ENCODE measurements at places on chromosomes 4 and X.

GRCh38 chr4:2963966-2964471 is 648 bp downstream of the GRK4 start:
- no peak for DNase-seq

- no peak for DNase-seq
Observed at GRCh38 chr4:159498446-159499115, 395.7 kb downstream of the RAPGEF2 start.

DNA sequence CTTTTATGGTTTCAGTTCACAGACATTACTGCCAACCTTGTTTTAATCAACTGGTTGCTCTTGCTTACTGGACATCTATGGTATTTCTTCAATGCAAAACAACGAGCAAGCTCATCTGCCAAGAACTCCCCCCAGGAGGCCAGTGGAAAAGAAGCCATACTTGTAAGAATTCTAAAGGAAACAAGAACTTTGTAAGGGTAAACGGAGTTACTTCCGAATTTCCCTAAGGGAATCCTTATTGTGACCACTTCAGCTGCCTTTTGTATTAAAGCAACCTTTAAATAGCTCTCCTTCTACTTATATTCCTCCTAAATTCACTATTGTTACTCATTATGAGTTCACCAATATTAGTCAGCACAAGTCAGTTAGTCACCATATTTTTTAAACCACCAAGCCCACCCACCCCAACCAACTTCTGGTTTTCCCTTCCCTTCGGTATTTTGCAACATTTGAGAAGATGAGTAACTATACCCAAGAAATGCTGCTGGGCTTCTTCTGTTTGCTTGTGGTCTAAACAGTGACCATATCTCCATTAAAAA is 602.8 kb upstream of the DIPK2B start:
- DNase-seq: no peak

DNA sequence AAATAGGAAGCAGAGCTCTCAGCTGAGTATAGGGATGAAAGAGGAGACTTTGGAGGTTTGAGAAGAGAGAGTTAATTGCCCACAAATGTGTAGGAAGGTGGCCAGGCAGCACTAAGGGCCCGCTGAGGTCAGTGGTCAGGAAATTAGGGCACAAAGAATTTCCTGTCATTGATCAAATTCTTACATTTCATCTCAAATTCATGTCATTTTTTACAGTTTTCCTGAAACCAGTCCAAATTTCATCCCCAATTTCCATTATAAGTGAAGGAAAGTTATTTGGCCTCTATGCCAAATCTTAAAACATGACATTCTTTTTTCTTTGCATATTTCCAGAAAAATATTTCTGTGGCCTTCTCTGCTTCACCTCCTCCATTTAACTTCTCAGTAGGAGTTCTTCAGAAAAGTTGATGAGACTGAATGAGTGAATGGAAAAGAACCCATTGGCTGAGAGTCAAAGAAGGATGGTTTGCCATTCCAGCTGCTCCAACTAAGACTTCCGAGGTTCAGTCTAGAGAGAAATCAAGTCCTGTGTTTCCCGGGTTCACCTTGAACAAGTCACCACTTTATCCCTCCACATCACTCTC is 68.7 kb upstream of the SPRY1 start:
- no peak for DNase-seq

DNA sequence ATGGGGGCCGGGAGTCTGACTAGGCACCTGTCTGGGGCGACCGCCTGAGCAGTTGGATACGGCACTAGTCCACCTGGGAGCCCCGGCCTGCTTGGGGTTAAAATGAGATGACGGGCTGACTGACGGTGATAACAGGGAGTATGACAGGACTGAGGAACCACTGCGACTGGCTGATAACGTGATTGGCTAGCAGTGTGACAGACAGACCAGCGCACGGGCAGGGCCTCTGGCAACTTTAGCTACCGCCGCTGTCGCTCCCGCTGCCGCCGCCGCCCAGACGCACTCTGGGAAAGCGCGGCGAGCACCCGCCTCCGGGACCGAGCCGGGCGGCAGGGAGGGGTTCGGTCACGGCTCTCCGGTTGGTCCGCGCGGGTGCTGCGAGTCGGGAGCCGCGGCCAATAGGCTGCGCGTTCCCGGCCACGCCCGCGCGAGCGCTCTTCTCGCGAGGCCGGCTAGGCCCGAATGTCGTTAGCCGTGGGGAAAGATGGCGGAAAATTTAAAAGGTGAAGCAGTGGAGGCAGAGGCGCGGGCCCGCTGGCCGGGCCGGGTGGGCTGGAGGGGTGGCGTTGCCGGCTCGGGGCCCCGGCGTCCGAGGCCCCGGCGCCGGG is at the start of gene SUV39H1:
Gene SUV39H1, plus strand, starts transcription at position 434 of the 608 bp plus-strand sequence. Its CDS starts 51 bp downstream, at position 485.
- peak; percentile 59 for DNase-seq

- DNase-seq: no peak
Observed at GRCh38 chr4:168409089-168409801, 71.0 kb downstream of the DDX60L start.

GRCh38 chr4:140675599-140676231 is 80.5 kb downstream of the TBC1D9 start:
- DNase-seq: no peak

- no peak for DNase-seq
Observed at GRCh38 chrX:101232316-101232715, 12.7 kb downstream of the DRP2 start.

- no peak for DNase-seq
Observed at GRCh38 chrX:120453985-120454384, 15.1 kb downstream of the LAMP2 start.

DNA sequence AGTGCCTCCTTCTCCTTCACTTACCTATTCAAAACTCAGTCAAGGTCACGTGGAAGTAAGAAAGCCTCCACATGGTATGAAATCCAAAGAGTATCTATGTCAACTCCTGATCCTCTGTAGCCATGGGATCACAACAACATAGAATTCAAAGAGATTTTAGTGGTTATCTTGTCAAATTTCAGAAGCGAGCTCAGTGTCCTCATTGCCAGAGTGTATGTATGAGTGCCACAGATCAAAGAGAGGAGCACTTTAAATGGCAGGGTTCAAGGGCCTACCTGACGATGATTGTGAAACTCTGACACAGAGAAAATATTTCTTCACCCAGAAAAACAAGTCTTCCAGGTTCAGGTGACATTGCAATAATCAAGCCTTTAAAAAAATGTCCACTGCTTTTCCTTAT is 1.2 kb upstream of the ACE2 start:
- no peak for DNase-seq

DNA sequence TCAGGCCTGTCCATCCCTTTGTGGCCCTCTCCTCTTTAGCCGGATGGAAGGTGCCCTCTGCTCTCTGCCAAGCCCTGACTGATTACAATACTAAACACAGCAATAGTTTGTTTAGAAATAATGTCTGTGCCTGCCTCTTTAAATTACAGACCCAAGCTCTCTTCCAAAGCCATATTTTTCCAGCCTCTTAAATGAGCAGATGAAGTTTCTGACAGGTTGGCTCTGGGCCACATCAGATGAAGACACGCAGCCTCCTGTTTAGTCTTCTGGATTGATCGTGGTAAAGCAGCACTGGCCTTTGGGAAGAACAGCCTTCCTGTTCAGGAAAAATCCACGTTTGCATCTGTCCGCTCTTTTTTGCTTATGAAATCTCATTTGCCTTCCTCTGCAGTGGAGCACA is 133.6 kb downstream of the CPE start:
- DNase-seq: no peak

DNA sequence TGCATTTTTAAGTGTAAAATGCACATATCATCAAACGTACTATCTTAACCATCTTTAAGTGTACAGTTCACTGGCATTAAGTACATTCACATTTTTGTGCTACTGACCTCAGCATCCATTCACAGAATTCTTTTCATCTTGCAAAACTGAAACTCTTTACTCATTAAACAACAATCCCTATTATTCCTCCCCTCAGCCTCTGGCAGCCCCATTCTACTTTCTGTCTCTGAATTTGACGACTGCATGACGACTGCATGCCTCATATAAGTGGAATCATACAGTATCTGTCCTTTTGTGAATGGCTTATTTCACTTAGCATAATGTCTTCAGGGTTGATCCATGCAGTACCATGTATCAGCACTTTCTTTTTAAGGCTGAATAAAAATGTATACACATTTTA is 38.7 kb downstream of the CNKSR2 start:
- DNase-seq: no peak

DNA sequence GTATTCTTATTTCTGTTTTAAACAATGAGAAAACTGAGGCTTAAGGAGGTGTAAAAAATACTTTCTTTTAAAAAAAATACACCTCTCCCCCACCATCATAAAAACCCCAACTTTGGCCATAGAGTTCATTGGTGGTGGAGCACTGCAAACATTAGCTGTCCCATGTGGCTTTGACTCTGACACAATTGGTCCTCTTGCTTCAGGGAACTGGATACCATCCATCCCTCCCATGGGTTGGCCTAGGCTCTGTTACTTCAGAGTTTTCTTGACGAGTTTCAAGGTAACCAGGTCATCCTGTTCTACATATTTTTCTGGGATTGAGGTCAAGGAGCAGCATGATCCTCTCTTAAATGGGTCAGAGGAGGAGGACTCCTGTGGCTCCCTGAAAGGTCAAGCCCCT is 50.5 kb downstream of the TMEM164 start:
- no peak for DNase-seq

- DNase-seq: no peak
Observed at GRCh38 chr4:99950913-99951254, 809 bp upstream of the H2AZ1 start.

Measured in DMS79 (cell line).